Activated CD4-positive, alpha-beta T cell treated with anti-CD3 and anti-CD28 coated beads, Interleukin-2, amount 50 U/mL, for 1 hour (primary cell): ENCODE measurements at places on chromosomes 2 and 18.
A peak's percentile ranks its signal among the peaks of the same experiment; 100 is the strongest.

- DNase-seq: no peak
These were observed 3.4 kb upstream of the OXER1 start for GRCh38 chr2:42767080-42767898.

- no peak for DNase-seq
These were observed 6.0 kb downstream of the IGFBP5 start for GRCh38 chr2:216689397-216689796.

- no peak for DNase-seq
These were observed 14.3 kb downstream of the GPR39 start for GRCh38 chr2:132430895-132431294.

- no peak for DNase-seq
These were observed 601.1 kb upstream of the SETBP1 start for GRCh38 chr18:44079606-44080005.

- DNase-seq: no peak
These were observed 1630.5 kb upstream of the NXPH2 start for GRCh38 chr2:140410695-140411094.

GRCh38 chr2:68719912-68720311 is 14.7 kb upstream of the ARHGAP25 start:
- no peak for DNase-seq

GRCh38 chr2:123636232-123636631 is 388.9 kb upstream of the CNTNAP5 start:
- DNase-seq: no peak

DNA sequence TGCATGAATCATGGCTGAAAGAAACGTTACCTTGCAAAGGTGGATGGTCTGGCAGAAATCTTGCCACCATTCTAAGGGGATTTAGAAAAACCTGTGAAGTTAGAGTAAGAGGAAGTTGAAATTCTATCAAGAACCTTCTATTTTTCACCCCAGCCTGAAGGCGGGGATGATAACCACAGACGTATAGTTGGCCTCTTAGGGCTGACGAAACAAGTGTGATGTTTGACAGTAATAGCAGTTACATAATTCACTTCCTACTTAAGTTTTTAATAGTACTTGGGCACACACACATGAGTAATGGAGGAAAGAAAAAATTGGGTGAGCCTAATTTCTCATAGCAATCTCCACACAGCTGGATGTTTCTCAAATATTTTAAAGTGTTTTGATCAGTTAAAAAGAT is 336.6 kb upstream of the SALL3 start:
- DNase-seq: no peak

GRCh38 chr2:228853151-228853550 is 417.9 kb downstream of the PID1 start:
- DNase-seq: no peak

- DNase-seq: no peak
These were observed 37.8 kb downstream of the GORASP2 start for GRCh38 chr2:170966648-170967396.

- no peak for DNase-seq
These were observed 3.2 kb downstream of the LRRC30 start for GRCh38 chr18:7234091-7234490.

GRCh38 chr2:95344215-95344583 is 47.1 kb downstream of the KCNIP3 start:
- no peak for DNase-seq

- DNase-seq: no peak
These were observed 356.3 kb downstream of the PARD3B start for GRCh38 chr2:204901591-204901990.

GRCh38 chr18:35407871-35408481 is 30.8 kb upstream of the ZNF396 start:
- peak; percentile 18 for DNase-seq

DNA sequence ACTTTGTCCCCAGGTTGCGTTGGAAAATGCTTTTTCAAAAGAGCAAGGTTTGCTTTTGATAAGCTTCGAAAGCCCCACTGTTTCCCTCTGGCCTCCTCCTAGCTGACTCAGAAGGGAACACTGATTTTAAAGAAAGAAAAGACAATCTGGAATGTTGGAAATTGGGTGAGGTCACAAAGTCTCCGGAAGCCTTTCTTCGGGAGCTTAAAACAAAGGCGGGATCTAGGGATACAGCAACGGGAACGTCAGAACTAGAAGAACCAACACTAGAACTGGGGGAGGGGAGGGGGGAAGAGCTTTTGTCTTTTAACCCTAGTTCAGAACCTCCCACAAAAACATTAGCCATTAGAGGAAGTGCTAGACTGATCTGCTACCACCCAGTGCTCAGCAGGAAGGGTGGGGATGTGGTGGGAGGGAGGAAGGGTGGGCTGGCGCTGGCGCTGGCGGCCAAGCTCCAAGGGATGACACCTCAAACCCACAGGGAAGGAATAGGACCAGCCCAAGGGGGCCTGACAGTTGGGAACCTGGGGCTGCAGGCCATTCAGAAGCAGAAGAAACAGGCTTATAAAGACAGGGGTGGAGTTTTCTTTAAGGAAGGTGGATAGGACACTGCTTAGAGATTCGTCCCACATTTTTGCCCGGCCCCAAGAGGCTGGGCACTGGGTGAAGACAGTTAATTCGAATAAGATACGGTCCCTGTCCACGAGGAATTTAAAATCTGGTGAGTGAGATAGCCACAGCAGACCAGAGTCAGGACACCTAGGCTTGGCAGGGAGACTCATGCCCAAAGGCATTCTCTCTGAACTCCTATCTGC is 1.7 kb downstream of the TMSB10 start:
- peak; percentile 35 for DNase-seq

DNA sequence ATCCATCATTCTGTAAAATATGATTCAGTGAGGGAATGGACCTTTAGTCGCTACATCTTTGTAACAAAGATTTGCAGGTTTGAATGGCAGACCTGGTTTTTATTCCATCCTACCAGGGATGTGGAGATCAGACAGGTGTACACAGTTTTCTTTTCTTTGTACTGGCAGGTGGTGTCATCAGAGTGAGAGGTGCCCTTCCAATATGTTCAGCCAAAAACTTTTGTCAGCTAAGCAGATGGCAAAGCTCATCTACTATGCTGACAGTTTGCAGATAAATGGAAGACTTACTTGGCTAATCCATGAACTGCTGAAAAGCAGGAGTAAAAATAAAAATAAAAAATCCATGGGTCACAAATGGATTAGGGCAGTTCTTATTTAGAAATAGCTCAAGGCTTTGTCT is 185.5 kb upstream of the DOK6 start:
- no peak for DNase-seq

DNA sequence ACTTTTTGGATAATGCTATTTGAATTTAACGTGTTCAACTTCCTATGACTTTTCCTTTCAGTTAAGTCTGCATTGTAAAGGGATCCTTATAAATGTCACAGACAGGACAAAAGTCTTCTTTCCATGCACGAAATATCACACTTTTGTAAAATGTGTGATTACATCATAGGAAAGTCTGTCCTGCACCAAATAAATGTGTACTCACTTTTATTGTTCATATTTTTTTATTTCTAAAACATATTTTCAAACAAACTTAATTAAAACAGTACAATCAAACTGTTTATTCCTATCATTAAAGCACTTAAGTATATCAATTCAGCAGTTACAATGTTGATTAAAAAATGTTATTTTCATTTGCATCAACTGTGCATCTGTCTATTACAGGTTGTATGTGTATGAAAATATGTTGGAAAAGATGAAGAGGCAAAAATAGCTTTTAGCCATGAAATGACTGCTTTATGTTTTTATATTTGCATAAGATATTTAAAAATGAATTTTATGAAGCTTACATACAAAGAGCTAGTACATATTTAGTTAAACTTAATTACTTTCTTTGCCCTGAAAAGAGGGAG is 105.6 kb downstream of the CSRNP3 start:
- no peak for DNase-seq

DNA sequence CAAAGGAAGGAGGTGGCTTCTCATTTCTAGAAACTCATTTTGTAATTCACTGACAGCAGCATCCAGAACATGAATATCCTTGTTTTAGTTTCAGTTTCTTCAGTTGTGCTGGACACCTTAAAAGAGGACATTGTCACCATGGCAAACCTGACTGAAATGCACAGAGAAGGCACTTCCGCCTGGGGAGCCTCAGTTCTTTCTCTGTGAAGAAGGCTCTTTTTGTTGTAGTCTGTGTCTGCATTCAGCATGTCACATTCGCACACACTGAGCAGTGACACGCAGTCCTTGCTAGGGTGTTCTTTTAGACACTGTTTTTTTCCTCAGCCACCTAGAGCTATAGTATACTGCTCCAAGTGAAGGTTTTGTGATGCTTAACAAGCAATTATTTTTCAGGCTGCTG is 9.5 kb upstream of the RPRM start:
- DNase-seq: no peak

GRCh38 chr2:120403676-120404075 is 57.7 kb downstream of the INHBB start:
- no peak for DNase-seq

DNA sequence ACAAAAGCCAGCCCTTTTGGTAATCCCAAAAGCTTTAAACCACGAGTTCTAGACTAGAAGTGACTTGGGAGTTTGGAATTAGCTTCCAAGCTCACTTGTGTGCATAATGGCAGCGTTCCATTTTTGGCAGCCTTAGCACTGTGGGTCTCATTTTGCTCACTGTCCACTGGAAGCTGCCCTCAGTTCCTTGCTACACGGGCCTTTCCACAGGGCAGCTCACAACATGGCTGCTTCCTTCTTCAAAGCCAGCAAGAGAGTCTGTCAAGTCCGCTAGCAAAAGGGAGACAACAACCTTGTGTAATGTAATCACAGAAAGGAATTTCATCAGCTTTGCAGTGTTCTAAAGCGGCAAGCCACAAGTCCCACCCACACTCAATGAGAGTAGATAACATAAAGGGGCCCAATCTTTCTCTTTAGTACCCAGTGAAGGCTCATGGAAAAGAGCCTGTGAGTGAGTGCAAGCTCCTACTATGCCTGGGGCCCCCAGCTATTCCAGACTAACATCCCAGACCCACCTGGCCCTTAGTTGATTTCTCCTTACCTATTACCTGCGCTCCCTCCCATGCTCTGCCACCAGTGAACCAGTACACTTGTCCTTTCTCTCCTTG is 239.7 kb upstream of the FBXO11 start:
- no peak for DNase-seq

GRCh38 chr2:85847051-85847588 is 41.7 kb downstream of the ST3GAL5 start:
- DNase-seq: no peak

DNA sequence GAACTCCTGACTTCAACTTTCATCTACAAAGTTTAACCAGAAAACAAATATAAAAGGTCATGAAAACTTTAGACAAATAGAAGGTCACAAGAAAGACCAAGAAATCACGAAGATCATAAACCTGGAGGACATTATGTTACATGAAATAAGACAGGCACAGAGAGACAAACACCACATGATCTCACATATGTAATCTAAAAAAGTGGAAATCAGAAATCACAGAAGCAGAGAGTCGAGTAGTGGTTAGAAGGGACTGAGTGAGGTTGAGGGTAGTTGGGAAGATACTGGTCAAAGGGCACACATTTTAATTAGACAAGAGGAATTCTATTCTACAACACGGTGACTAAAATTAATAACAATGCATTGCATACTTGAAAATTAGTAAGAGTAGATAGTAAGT is 1.4 kb downstream of the GCFC2 start:
- no peak for DNase-seq

- no peak for DNase-seq
These were observed 300.0 kb downstream of the PDE11A start for GRCh38 chr2:177772529-177772928.

DNA sequence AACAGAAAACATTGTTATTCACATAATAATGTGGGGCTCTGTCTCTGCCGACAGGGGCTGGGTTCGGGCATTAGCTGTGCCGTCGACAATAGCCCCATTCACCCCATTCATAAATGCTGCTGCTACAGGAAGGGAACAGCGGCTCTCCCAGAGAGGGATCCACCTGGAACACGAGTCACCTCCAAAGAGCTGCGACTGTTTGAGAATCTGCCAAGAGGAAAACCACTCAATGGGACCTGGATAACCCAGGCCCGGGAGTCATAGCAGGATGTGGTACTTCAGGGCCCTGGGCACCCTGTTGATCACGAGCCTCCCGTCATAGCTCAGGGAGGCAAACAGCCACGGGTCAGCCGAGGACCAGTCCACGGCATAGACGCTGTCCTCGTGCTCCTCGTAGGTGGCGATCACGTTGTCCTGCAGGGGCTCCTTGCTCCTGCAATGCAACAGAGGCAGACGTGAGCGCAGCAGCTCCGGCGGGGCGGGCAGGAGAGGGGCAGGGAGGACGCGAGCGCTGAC is 188.5 kb downstream of the EIPR1 start:
- no peak for DNase-seq

- DNase-seq: no peak
These were observed 59.2 kb upstream of the ATL2 start for GRCh38 chr2:38436227-38436664.

DNA sequence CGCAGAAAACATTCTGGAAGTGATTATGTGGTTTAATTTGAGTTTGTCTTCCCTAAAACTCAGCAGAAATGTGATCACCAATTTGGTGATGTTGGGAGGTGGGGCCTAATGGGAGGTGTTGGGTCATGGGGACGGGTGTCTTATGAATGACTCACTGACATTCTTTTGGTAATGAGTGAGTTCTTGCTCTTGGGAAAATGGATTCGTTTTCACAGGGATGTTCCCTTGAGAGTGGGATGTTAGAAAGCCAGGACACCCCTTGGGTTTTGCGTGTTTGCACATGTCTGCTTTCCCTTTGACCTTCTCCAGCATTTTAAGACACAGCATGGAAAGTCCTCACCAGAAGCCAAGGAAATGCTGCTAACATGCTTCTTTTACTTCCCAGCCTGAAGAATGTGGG is 321.5 kb upstream of the NT5C1B start:
- no peak for DNase-seq

- DNase-seq: peak; percentile 62
These were observed 89.6 kb downstream of the UXS1 start for GRCh38 chr2:106104332-106105062.

- DNase-seq: no peak
These were observed 180.4 kb downstream of the TRIB2 start for GRCh38 chr2:12897181-12897580.

DNA sequence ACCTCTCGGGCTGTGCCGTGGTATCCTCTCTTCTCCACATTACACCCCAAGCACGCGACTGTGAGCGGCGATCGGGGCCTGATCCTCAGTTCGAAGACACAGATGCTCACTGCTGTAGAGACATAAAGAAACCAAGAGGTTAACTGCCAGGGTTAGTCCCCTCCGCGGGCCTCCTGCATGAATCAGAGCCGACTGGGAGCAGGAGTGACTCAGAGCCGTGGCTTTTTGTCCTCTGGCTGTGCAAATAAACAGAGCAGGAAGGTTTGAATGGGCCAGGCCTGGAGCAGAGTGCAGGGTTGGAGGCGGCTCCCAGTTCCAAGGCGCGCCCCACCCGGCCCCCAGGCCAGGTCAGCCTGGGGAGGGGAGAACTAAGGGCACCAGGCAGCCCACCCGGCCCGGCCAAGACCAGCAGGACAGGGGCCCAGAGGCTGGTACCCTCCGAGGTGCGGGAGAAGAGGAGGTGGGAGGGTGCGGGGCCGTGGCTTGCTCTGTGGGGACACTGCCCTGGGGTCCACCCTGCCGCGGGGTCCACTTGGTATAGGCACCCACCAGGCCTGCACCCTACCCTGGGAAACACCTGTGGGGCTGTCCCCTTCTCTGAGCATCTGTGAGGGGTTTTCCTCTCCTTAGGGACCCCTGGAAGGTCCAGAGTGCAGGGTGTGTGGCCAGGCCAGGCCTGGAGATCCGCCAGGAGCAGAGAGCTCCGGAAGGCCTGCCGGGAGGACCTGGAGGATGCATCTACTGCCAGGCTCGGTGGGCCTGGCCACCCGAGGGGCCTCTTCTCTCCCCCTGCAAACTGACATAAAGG is 16.5 kb downstream of the TWIST2 start:
- no peak for DNase-seq

- DNase-seq: no peak
These were observed 643.9 kb upstream of the NXPH2 start for GRCh38 chr2:139424101-139424500.
